ENCODE measurements at places on chromosomes 16 and 17.

DNA sequence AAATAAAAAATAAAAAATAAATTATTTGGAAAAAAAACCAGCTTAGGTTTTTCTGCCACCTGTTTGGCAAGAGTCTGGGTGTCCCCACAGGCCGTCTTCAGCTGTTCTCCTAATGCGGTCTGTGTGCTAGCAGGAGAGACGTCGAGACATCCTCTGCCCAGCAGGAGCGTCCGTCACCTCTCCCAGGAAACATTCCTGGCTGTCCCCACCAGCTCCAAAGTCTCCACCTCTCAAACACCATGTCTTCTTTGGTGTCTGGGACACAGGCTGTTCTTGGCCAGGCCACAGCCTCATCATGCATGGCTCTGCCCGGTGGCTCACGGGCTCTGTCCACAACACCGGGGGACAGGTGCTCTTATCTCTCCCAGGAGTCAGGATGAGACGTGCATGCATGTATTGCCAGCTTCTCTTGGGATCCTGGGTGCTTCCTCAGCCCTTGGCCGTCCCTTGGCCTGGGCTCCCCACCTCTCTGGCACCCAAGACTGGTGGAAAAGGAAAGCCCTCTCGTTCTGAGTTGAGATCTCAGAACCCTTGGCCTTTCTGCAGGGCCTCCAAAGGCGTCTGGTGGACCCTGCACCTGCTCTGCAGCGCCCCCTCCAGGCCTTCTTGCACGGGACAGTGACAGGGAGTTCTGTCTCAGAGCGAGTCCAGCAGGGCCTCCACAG, 84.9 kb upstream of the CBX4 start:
- DNase-seq: no peak

GRCh38 chr16:84878770-84879169, 59.0 kb downstream of the CRISPLD2 start:
- no peak for DNase-seq

GRCh38 chr16:12186774-12187335, 210.3 kb downstream of the SNX29 start:
- DNase-seq: peak; percentile 79

DNA sequence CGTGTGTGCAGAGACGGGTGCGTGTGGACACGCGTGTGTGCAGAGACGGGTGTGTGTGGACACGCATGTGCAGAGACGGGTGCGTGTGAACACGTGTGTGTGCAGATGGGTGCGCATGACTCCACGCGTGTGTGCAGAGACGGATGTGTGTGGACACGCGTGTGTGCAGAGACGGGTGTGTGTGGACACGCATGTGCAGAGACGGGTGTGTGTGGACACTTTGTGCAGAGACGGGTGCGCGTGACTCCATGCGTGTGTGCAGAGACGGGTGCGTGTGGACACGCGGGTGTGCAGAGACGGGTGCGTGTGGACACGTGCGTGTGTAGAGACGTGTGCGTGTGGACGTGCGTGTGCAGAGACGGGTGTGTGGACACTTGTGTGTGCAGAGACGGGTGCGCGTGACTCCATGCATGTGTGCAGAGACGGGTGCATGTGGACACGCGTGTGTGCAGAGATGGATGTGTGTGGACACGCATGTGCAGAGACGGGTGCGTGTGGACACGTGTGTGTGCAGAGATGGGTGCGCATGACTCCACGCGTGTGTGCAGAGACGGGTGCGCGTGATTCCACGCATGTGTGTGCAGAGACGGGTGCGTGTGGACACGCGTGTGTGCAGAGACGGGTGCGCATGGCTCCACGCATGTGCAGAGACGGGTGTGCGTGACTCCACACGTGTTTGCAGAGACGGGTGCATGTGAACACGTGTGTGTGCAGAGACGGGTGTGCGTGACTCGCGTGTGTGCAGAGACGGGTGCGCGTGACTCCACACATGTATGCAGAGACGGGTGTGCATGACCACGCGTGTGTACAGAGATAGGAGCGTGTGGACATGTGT, 1.6 kb upstream of the CD7 start:
- no peak for DNase-seq

GRCh38 chr16:30747331-30747730, 894 bp upstream of the PHKG2 start:
- no peak for DNase-seq

- no peak for DNase-seq
Measured at GRCh38 chr16:66953462-66954096, 7.5 kb upstream of the CES3 start.

GRCh38 chr16:4240624-4241023, 1.3 kb downstream of the SRL start:
- no peak for DNase-seq

GRCh38 chr17:12622726-12623125, 43.0 kb upstream of the MYOCD start:
- no peak for DNase-seq

- DNase-seq: no peak
Measured at GRCh38 chr17:10622617-10623485, 34.3 kb downstream of the MYH3 start.

DNA sequence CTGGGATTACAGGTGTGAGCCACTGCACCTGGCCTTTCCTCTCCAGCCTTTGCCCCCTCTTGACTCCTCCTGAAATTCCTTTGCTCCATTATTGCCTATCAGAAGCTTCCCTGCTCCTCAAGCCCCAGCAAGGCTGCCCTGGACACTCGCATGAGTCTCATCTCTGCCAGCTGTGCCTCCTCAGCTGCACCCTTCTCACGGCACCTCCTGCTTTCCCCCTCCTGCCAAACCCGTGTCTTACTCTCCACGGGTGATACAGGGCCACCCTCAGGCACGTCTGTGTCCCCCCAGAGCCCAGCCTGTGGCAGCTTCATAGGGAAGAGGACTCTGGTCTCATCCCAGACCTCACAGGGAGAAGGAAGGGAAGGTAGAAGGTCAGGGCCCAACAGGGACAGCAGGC, 15.4 kb downstream of the G6PC3 start:
- DNase-seq: no peak

DNA sequence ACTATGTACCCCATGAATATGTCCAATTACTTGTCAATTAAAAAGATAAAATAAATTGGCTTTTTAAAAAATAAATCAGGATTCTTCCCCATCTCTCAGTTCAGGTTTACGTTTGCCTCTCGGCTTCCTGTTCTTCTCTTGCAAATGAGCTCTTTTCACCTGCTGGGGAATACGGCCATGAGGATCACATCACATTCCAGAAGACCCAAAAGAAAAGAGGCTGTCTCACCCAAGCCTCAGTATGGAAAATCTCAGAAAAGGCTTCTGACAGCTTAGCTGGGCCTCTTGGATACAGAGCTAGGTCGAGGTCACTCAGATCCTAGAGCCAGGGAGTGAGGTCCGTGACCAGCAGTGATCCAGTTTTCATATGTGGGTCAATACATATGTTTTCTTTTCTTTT, 171.2 kb upstream of the SDK2 start:
- no peak for DNase-seq

DNA sequence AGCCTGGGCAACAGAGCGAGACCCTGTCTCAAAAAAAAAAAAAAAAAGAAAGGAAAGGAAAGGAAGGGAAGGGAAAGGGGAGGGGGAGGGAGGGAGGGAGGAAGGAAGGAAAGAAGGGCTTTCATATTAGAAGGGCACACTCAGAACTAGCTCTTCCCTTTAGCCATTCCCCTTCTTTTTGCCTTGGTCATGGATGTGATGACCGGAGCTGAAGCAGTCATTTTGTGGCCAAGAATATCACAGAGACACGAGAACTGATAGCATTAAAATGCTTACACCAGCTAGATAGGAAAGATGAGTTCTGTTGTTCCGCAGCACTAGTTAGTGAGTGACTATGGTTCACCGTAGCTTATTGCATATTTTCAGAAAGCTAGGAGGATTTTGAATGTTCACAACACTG, 32.8 kb upstream of the TNRC6A start:
- DNase-seq: no peak

DNA sequence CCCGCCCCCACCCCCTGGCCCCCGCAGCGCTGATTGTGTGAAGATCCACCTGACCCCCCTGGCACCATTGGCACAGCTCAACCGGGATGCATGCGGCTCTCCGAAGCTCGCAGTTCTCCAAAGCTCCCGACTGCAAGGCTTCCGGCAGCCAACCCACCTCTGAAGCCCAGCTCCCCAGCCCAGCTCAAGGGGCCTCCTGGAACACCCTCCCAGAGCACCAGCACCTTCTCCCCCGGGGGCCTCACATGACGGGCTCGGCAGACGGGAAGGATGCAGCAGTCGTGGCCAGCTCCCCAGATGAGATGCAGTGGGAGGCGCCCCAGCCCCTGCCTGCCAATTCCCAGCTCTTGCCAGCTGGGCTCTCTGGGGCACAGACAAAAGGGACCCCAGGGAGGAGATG, 215.3 kb downstream of the ZNF423 start:
- no peak for DNase-seq

DNA sequence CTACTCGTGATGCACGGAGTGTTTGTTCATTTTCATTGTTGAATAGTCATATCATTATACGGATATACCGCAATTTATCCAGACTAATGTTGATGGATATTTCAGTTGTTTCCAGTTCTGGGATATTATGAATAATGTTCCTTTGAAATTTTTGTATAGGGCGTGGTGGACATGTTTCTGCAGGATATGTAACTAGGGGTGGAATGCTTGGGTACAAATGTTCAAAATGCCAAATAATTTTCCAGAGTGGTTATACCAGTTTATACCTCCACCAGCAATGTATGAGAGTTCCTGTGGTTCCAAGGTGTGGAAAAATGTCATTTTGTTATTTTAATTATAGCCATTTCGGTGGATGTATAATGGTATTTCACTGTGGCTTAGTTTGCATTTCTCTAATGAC, 53.6 kb downstream of the NUP88 start:
- DNase-seq: no peak

DNA sequence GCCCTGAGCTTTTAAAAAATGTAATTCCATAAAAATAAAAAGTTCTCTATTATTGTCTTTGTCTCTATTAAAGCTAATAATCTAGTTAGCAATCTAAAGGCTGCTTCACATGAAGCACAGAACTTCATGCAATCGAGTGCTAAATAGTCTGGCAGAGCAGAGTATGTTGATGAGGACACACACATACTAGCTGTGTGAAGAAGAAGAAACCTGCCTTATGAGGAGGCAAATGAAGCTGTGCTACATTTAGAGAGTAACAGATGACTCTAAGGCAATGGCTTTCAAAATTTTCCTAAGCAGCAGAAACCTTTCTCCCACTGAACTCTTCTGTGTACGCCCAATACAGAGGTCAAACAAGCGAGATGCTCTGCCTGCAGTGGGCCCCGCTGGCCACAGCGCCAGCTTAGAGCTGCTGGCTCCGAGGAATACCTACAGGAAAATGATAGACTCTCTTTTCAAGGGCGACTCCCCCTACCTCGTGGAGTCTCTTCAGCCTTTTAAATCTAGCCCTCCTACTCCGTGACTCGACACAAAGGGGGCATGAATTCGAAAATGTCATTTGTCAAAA, 39.2 kb downstream of the GNA13 start:
- no peak for DNase-seq

DNA sequence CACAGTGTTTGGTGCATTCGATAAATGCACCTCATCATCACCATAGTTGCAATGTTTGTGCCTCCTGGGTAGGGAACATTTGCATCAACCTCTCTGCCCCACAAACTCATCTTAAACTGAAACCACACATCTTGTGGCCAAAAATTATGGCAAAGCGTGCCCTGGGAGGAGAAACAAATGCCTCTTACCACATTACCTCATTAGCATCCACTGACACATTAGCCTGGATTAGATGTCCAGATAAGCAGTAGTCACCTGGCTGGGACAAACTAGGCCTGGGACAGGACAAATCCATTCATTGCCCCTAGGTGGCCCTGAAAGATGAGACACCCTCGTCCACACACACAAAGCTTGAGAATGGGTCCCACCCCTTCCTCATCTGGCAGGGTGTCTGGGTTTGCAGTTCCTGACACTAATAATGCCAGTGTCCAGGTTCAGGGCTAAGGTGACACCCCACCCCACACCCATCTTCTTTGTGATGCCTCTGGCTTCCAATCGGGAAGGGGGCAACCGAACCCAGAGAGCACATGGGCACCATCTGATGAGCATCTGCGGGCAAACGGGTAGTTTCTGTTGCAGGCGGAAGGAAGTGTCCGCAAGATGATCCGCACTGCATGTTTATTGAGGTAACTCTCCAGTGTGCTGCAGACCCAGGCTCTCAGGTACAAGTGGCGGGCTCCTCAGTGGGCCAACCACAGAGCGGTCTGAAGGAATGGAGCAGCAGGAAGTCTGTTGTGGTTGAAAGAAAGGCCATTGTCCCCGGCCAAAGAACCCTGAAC, 8.6 kb downstream of the XYLT1 start:
- DNase-seq: no peak

DNA sequence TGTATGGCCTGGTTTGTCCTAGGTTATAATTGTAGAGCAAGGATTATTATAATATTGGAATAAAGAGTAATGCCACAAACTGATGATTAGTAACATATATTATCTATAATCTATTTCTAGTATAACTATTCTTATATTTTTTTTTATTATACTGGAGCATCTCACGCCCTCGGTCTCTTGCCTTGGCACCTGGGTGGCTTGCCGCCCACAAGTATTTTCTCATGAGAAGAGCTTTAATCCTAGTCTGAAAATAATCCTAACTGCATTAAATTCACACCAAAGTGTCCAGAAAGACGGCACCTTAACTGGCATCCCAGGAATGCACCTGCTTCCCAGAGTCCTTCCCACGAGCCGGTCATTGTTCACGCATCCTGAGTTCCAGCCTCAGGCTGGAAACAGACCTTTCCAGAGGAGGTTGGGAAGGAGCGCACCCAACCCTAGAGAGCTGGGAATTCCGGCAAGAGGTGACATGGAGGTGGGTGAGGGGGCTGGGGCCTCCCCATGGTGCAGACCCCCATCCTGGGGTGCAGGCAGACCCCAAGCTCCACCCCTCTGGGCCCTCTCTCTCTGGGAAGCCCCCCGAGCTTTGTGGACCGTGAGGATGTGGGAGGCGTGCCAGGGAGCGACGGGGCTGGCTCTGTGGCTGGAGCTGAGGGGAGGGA, 15.9 kb downstream of the CHMP1A start:
- no peak for DNase-seq

DNA sequence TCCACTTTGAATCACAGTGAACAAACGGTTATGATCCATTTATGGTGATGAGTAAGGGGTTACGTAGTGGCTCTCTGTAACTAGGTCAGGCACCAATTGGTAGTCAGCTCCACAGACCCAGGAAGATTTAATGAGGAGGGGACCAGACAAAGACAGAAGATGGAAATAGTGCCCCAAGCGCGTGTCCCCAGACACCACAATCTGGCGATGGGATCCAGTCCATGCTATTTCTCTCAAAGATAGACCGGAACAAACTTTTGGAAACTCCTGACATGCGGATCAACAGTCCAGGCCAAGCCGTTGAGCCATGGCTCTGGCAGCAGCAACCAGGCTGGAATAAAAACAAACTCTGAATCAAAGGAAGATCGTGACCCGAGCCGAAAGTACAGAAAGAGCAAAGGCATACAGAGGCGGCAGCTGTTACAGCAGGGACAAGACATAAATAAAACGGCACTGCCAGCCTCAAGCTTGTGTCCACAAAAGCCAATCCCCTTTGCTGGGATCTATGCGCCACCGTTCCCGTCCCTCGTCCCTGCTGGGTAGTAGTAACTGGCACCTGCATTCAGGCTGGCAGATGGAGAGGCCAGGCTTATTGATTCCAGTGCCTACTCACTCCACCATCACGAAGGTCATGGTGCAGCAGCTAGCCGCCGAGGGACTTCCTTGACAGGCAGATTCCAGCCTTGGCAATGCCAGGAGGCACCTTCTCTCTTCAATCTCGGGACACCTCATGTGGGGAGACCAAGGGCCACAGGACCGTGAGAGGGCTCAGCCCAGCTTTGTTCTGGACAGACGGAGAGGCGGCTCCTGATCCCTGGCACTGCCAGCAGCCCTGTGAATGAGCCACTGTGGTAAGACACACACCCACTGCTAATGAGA, 50.2 kb downstream of the CDH11 start:
- no peak for DNase-seq
